Left cardiac atrium (tissue), 4 donors: ENCODE measurements at places on chromosomes 4 and X.

DNA sequence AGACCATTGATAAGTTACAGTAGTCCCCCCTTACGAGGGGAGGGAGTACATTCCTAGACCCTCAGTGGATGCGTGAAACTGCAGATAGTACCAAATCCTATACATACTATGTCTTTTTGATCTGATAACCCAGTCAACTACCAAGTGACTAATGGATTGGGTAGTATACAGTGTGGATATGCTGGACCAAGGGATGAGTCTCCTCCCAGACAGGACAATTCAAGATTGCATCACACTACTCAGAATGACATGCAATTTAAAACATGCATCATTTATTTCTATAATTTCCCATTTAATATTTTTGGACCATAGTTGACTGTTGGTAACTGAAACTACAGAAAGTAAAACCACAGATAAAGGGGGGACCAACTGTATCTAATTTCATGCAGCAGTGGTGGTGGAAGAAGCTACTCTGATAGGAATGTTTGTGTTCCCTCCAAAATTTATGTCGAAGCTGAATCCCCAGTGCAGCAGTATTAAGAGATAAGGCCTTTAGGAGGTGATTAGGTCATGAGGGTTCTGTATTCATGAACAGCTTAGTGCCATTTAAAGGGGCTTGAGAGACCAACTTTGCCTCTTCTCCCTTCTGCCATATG is 11.9 kb downstream of the HADH start:
- no peak for DNase-seq

GRCh38 chr4:105633241-105633640 is 75.2 kb downstream of the INTS12 start:
- DNase-seq: no peak

- no peak for DNase-seq
Measured at GRCh38 chr4:55808186-55808585, 11.4 kb upstream of the EXOC1L start.

DNA sequence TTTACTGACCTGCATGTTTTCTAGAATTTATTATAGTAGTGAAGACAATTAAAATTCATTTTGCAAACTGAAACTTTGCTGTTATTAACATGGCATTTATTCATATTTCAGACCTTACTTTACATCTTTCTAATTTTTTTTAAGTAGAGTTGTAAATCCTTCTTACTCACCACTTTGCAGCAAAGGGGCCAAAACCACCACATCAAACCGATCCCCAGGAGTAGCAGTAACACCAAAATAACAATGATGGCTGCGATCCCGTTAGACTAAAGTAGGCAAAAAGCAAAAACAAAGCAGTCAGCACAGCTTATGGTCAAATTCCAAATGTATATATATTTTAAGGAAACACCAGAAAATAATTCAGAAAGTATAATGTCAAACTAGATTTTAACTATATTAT is 64.7 kb downstream of the ANTXR2 start:
- DNase-seq: no peak

DNA sequence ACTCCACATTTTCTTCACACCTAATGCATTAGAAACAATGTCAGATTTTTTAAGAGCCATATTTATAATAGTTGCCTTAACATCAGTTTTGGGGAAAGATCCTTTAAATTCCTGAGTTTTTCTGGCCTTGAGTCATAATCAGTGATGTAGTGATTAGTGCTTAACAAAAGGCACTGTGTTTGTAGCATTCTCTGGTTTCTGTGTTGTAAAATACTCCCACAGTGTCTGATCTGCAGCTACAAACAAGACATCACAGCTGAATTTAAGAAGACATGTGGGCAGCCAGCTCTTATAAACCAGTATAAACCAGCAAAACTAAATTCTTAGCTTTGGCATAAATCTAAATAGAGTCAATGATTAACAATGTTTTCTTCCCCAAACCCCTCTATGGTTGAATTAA is 233.8 kb downstream of the FSTL5 start:
- no peak for DNase-seq

GRCh38 chr4:148078061-148078460 is 346.2 kb downstream of the ARHGAP10 start:
- no peak for DNase-seq

DNA sequence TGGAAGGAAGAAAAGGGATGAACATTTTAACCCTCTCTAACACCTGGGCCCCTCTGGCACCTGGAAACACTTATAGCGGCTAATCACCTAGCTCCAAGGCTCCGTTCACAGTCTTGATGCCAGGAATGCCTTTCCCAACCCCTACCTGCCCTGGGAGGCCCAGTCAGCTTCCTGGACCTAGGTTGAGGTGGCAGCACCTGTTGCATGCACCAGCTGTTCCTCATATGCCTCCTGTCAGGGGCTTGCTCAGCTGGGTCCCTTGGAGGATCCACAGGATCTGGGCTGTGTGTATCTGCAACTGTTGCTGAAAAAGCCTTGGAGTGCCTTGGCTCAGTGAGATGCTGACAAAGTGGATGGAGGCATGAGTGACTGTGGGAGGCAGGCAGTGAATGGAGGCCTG is 4.4 kb downstream of the CFP start:
- DNase-seq: no peak

DNA sequence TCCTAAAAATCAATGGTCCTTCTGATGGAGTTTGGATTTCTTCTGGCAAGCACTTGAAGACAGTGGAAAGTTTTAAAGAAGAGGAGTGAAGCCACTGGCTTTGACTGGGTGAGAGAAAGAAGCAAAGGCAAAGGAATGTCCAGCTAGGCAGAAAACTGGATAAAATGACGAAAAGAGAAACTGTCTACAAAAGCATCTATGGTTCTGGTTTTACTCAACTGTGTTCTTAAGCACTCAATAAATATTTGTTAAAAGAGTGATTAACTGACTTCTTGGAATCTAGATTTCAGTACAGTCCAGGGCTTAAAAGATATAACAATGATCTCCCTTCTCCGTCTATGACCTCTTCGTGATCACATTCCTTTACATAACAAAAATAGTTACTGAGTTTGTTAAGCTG is 52.4 kb downstream of the PACRGL start:
- DNase-seq: no peak

DNA sequence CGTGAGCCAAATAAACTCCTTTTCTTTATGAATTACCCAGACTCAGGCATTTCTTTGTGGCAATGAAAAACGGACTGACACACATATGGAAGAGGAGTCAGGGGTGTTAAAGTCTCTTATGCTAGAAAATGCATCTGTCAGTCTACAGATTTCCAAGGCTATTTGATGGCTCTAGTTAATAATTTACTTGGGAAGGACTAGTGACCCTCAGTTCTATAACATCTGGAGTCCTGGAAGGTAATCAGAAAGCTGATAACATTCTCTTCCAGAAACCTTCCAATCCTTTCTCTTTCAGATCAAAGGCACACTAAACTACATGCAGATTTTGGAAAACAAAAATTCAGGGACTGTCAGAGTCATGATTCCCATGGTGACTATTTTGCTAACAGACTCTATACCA is 142.0 kb upstream of the TEX13D start:
- no peak for DNase-seq

- no peak for DNase-seq
Measured at GRCh38 chr4:124037236-124037635, 640.6 kb downstream of the SPRY1 start.

- no peak for DNase-seq
Measured at GRCh38 chr4:81164126-81164525, 50.9 kb downstream of the PRKG2 start.

DNA sequence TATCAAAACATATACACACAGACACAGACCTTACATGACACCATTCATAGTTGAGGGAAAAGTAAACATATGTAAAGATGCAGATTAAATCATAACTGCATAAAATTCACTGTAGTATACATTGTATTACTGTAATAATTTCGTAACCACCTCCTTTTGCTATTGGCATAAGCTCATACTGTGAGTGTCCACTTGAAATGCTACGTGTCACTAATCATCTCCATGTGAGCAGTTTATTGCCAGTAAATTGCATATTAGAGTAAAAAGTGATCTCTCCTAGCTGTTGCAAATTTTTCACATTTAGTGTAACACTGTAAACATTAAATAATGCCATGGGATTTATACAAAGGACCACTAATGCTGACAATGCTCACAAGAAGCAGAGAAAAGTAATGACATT is 256.7 kb upstream of the GNPDA2 start:
- DNase-seq: no peak
